Testis (tissue), 5 donors: ENCODE measurements at places on chromosomes 12 and 14.

GRCh38 chr14:66918527-66918926 is 270.7 kb upstream of the GARIN2 start:
- H3K36me3 ChIP-seq: no peaks in the 10 kb centered on the region
- H3K27me3 ChIP-seq: no peaks in the 10 kb centered on the region
- no peaks in the 10 kb centered on the region for H3K4me1 ChIP-seq
- DNase-seq: no peak
- no peak overlapping the region for H3K4me3 ChIP-seq
- H3K27ac ChIP-seq: no peak overlapping the region

GRCh38 chr14:36505892-36506731 is 13.9 kb downstream of the NKX2-1 start:
- DNase-seq: no peak
- H3K27ac ChIP-seq: no peak overlapping the region
- no peak overlapping the region for H3K4me3 ChIP-seq
- H3K27me3 ChIP-seq: no peaks in the 10 kb centered on the region
- no peaks in the 10 kb centered on the region for H3K36me3 ChIP-seq

DNA sequence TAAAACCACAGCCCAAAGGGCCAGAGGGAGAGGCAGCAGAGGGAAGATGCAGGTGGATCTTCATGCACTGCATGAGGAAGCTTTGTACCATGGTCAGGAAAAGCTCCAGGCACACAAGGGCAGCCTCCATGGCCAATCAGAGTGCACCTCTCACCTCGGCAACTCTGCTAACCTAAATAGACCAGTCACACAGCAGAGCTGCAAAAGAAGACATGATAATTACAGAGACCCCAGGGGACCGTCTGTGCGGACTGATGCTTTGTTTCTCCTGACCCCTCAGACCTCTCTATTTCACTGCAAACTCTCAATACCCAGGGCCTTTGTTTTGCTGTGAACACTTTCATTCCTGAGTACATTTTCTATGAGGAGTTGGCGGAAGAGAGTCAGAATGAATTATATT is 10.7 kb upstream of the TCL1B start:
- H3K36me3 ChIP-seq: no peaks in the 10 kb centered on the region
- no peaks in the 10 kb centered on the region for H3K27me3 ChIP-seq
- H3K27ac ChIP-seq: no peak overlapping the region
- no peaks in the 10 kb centered on the region for H3K4me1 ChIP-seq
- no peak for DNase-seq
- no peak overlapping the region for H3K4me3 ChIP-seq

GRCh38 chr12:48602192-48602989 is 32.5 kb upstream of the LALBA start:
- no peaks in the 10 kb centered on the region for H3K4me1 ChIP-seq
- no peak overlapping the region for H3K4me3 ChIP-seq
- DNase-seq: no peak
- H3K27me3 ChIP-seq: no peaks in the 10 kb centered on the region

DNA sequence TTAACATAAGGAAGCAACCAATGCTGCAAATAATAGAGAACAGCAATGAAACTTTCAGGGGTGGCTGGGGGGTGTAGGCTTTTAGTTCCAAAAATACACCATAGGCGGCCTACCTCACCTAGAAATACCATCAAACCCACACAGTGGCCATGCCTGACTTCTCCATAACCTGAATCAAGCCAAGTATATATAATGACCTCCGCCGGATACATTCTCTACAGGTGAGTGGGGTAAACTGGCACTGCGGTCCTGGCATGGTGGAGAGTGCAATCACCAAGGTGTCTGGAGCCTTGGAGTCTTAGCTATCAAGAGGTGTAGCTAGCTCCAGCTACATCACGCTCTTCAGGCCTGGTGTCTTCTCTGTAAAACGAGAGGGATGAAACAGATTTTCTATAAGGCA is 1.2 kb downstream of the ZBTB25 start:
- H3K4me1 ChIP-seq: peaks cover 37% of the 10 kb centered on the region
- DNase-seq: no peak
- no peaks in the 10 kb centered on the region for H3K27me3 ChIP-seq
- H3K36me3 ChIP-seq: no peaks in the 10 kb centered on the region
- H3K27ac ChIP-seq: peak overlapping the region; percentile 99
- H3K4me3 ChIP-seq: peak overlapping the region; percentile 73
